Heart left ventricle (tissue), 16 donors: ENCODE measurements at places on chromosomes 7 and 10.

- no peak for DNase-seq
Observed at GRCh38 chr10:64733980-64734379, 1212.8 kb downstream of the REEP3 start.

DNA sequence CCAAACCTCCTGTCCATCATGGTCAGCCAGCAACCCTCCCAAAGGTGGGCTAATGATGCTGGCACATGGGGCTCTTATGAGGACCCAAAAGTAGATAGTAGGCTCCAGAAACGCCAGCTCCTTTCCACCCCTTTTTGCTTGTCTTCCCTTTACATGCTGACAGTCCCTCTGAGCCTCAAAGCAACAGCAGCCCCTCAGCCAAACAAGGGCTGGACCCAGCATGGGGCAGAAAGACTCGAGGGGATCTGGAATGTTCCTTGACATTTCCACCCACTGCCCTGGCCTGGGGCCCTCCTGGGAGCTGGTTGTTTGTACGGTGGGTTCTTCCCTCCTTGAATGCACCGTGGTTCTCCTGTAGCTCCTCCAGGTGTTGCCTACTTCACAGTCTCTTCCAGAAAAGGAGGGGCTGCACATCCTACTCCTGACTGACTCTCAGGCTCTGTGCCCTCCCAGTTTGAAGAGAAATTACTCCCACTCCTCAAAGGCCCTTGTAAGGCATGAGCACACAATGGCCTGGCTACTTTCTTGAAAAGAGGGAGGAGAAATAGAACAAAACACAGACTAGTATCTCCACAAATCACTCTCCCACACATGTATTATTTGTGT, 21.5 kb upstream of the NUDCD3 start:
- DNase-seq: no peak

DNA sequence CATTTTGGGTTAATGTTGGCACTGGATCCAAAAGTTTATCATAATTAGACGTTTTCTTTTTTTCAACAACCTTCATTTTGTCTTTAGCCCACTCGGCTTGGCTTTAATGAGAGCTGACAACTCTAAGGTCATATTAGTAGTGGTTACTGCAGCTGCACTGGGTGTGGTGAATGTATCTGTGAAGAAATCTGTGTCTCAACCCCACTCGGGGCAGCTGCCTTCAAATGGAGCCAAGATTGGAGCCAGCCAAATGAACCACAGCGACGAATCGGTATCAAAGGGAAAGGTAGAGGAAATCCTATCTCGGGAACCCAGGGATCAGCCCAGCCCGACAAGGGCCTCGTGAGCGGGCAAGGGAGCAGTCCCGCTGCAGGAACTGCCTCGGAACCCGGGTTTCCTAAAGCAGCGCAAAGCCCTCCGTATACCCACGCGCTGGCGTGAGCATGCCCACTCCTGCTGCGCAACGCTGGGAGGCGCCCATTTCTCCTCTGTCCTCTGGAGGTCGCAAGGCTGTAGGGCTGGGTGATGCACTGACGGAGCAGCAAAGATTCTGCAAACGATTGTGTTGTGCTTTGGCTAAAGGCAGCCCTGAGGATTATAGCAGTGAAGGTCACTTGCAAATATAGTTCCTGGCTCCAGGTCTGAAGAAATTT, 98.7 kb upstream of the MBL2 start:
- no peak for DNase-seq

GRCh38 chr7:66169616-66170015, 35.5 kb upstream of the TPST1 start:
- no peak for DNase-seq

DNA sequence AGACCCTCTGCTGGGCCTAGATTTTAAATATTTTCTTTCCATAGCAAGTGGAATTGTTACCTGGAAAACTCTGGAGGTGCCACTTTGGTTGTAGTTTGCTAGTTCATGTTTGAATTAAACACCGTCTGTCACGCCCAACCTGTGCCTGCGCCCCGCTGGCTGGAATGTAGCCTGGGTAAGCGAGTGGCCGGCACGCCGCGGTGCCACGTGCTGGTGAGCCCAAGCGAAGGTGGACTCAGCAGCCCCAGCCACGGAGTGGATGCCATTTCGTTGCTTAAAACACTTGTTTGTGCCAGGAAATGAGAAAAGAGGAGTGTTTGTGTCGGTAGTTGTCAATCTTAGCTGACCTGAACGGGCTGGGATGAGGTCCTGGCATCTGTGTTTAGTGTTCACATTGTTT, 2.7 kb downstream of the GET4 start:
- peak; percentile 18 for DNase-seq

DNA sequence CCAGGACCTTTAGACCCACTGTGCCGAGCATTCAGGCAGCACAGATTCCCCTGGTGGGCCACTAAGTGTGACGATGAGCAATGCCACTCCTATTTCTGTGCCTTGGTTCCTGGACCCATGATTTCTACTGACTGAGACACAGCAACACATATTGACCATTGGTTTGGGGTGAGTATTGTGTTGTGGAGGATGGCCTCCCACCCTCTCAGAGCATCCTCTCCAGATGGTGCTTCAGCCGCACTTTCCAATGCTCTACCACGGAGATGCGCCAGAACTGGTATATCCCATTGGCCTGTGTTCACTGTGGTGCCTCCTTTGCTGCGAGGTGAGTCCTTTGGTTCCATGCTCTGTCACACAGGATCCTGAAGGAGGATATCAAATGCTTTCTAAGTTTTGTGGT, 10.1 kb upstream of the GDF10 start:
- no peak for DNase-seq

DNA sequence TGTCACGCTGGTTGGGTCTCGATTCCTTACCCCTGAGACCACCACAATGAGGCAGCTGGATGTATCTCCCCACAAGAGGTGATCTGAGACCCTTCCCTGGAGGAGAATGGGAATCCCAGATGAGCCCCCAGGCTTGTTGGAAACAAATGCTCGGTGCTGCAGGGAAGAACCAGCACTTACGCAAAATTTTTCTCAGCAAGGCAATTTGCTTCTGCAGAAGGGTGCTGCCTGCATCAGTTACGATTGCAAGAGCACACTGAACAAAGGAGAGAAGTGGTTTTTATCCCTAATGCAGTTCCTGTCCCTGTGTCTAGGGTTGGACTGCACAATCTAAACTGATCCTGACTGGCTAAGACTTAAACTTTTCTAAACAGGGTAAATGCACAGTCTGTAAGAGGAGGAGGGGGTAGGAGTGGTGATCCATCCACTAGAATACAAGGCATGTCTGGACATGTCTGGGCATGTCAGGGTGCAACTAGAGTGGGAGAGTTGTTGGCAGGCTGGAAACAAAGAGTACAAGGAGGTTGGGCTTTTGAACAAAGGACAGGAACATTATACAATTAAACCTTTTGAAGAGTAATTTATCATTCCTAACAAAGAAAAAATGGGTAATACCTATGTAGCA, 114.9 kb upstream of the FAM3C start:
- DNase-seq: no peak

DNA sequence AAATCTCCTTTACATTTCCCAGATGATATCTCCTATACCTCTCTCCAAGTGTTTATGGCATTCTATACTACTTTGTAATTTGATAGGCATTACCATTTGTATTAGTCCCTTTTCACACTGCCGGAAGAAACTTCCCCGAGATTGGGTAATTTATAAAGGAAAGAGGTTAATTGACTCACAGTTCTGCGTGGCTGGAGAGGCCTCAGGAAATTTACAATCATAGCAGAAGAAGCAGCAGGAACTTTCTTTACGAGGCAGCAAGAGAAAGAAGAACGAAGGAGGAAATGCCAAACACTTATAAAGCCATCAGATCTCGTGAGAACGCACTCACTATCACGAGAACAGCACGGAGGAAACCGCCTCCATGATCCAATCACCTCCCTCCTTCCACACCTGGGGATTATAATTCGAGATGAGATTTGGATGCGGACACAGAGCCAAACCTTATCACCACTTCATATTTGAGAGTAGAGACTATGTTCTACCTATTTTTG, 1194.6 kb downstream of the SORCS1 start:
- DNase-seq: no peak

- no peak for DNase-seq
Observed at GRCh38 chr7:104089612-104090011, 100.2 kb upstream of the RELN start.

DNA sequence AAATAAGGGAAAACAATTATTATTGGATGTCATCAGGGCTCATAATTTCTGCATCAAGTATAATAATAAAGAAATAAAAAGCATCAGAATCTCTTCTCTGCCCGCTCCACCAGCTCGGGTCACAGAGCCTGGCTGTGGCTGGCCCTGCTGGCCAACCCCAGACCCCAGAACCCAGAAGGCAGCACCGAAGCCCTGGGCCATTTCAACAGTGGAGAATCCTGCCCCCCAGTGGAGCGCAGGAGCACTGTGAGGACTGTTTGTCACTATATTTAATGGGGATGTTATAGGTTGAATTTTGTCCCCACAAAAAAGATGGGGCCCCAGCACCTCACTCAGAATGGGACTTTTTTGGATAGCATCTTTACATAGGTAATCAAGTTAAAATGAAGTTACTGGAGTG, 27.3 kb downstream of the DENND11 start:
- DNase-seq: no peak

DNA sequence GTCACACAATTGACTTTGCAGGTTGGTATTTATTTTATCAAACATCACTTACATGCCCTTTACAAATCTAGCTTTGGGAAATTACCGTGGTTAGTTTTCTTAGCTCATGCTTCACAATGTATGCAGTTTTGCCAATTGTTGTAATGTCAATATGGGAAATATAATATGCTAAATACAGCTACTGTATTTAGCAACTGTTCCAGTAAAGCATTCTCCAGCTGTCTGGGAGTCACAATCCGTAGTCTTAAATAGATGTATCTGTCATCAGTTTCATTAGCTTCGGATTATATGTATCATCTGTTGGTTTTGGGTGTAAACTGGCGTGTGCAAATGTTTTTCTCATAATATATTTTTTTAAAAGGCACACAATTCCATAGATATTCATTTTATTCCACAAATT, 19.4 kb upstream of the AHR start:
- DNase-seq: no peak

- no peak for DNase-seq
Observed at GRCh38 chr7:84744385-84744784, 442.5 kb downstream of the SEMA3D start.

- no peak for DNase-seq
Observed at GRCh38 chr7:36309716-36310115, 79.9 kb upstream of the ANLN start.

DNA sequence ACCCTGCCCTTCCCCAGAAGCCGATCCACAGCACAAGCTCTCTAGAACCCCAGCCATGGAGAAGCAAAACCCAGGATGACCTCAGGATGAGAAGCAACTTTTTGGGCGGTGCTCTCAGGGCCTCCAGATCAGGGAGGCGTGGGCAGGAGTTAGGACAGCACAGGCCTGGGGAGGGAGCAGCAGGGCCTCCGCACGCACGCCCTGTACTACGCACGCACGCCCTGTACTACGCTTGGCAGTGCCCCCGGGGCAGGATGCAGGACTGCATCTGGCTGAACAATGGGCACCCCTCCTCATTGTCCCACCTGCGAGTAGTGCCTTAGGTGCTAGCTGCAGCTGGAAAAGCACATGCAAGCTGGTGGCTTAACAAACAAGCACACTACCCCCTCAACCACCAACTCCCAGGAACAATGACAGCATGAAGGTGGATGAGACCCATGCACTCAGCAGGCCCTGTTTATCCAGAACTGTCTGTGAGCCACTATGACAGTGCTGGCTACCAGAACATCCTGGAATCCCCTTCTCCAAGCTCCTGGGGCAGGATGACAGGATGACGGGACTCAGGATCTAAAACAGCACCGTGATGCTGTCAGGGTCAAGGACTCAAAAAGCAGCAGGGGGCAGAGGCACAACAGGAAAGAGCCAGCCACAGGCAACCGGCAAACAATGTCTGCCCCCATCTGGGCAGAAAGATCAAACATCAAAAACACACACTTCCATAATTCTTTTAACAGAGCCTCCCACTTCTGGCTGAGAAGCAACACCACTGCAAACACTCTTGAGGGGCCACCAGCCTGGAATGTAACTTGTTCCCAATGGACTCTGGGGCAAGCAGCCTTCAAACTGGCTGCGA, 11.8 kb downstream of the PODXL start:
- no peak for DNase-seq

GRCh38 chr10:127146661-127147060, 49.7 kb downstream of the INSYN2A start:
- no peak for DNase-seq

GRCh38 chr10:52312942-52313255, 1.2 kb upstream of the DKK1 start:
- DNase-seq: no peak

DNA sequence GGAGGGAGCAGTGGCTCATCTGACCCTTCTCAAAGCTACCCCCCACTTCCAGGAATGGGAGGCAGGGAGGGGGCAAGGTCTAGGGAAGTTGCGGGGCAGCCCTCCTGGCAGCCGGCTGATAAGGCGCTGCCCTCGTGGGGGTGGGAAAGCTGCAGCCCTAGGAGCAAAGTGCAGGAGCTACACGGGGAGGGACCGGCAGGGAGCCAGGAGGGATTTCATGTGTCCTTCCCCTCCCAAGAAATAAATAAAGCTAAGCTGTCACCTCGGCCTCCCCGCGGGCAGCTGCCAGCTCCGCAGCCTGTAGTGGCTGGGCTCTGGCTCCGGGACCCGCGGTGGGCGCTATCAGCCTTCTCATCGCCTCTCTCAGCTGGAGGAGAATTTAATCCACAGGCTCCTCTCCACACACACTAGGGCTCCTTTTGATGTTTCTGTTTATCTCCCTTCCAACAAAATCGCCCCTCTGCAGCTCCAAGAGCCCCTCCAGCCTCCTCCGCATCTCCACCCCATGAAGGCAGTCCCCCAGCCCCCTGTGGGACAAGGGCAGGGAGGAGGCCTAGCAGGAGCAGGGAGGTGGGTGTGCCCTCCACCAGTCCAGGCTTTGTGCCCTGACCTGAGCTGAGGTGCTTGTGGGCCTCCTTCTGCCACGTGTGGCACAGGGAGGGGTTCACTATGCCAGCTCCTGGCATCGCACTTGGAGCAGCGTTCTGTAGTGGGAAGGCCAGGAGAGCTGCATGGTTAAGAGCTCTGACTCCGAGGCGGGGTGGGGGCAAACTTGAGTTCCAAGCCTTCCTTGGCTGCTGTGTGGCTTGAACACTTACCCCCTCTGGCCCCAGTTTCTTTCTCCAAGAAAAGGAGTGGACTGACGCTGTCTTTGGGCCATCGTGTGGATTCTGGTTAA, 80.5 kb downstream of the C10orf105 start:
- DNase-seq: no peak

GRCh38 chr7:129009437-129009836, 45.5 kb downstream of the TNPO3 start:
- DNase-seq: no peak

DNA sequence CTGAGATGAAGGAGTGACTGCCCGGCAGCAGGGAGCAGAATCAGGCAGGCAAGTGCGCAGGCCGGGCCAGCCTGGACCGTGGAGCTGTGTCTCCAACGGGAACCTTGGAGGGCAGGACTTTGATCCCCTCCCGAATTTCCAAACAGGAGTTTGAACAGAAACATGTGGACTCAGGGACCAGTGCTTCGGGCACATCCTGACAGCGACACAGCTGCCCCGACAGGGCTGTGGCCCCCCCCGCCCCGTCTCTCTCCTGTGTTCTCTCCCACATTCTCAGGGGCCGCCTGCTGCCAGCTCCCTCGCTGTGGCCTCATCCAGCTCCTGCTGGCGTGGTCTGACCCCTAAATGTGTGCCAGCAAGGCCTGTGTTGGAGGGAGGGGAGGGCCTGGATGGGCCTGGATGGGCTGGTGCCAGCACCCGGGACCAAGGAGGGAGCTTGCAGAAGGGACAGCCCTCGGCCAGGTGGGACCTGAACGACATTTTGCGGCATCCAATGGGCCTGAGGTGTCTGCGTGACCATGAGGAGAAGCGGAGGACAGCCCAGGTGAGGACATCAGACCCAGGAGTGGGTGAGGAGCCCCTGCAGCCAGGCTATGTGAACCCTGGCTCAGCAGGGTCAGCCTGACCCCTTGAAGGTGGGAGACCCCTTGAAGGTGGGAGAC, 222.9 kb downstream of the DNAJB6 start:
- peak; percentile 8 for DNase-seq
